ENCODE measurements at places on chromosomes 4 and X. TPM values are rescaled to one million over a fixed set of nuclear protein-coding genes. Genes with fewer than 3 reads are reported as not detected.

Gene GRPEL1
- 25.8 TPM for total RNA-seq

Gene PCDH10
- 30.5 TPM for total RNA-seq

Gene NSG1
- total RNA-seq: not detected

Gene PCYT1B
- 3.1 TPM for total RNA-seq

Gene BTK
- total RNA-seq: not detected

Gene NOX1
- not detected for total RNA-seq

Gene STBD1
- total RNA-seq: 15.0 TPM

Gene FAAH2
- total RNA-seq: 1.2 TPM

Gene FAM9B
- not detected for total RNA-seq

Gene SPP1
- 16.0 TPM for total RNA-seq

Gene ADAM29
- not detected for total RNA-seq

Gene XPNPEP2
- total RNA-seq: not detected

Gene SULT1B1
- total RNA-seq: 0.15 TPM

Gene UGT2B28
- not detected for total RNA-seq

Gene MAGEB17
- total RNA-seq: not detected

Gene ENPEP
- total RNA-seq: 2.2 TPM

Gene NEIL3
- total RNA-seq: 2.5 TPM

Gene FAM236C
- not detected for total RNA-seq

Gene PRRG1
- 10.8 TPM for total RNA-seq

Gene NAT8L
- total RNA-seq: 1.6 TPM

Gene FDCSP
- not detected for total RNA-seq

Gene TRMT44
- total RNA-seq: 15.6 TPM

Gene SATL1
- 0.15 TPM for total RNA-seq

Gene SLC9A7
- total RNA-seq: 5.4 TPM

Gene DDIT4L
- 0.38 TPM for total RNA-seq

Gene GPR34
- not detected for total RNA-seq

Gene EOLA2
- 39.2 TPM for total RNA-seq

Gene SPANXN3
- total RNA-seq: not detected

All from chondrocyte (in vitro differentiated cells).